ENCODE measurements at places on chromosomes 13 and 19.

GRCh38 chr13:65088906-65089305, 2141.2 kb downstream of the PCDH9 start:
- no peak for DNase-seq

DNA sequence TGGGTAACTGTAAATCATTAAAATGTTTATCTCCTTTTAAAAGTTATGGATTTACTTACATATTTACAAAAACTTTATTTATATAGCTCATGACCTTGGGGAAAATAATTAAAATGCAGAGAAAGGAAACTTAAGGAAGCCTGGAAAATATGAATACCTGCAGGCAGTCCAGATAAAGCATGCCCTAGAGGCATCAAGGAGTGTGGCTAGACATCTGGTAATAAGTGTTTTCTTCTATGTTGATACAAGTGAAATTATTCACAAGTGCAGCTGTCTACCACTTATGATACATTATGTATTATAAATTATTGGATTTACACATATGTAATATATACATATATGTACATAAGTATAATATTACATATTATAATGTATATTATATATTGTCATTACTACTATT, 207.9 kb downstream of the LMO7 start:
- DNase-seq: no peak

GRCh38 chr13:102930566-102930965, 84.7 kb downstream of the ERCC5 start:
- DNase-seq: no peak

- DNase-seq: no peak
Observed at GRCh38 chr19:56917998-56918397, 77.5 kb upstream of the PEG3 start.

GRCh38 chr19:29404951-29405727, 120.7 kb upstream of the VSTM2B start:
- DNase-seq: no peak

GRCh38 chr13:80677227-80677626, 336.3 kb upstream of the SPRY2 start:
- no peak for DNase-seq

- DNase-seq: no peak
Observed at GRCh38 chr13:93430381-93430780, 203.8 kb downstream of the GPC6 start.

- no peak for DNase-seq
Observed at GRCh38 chr13:65264066-65264465, 1966.1 kb downstream of the PCDH9 start.

GRCh38 chr13:31322702-31323405, 123.1 kb downstream of the B3GLCT start:
- DNase-seq: no peak

GRCh38 chr13:31168166-31168565, 6.5 kb upstream of the HSPH1 start:
- DNase-seq: no peak

DNA sequence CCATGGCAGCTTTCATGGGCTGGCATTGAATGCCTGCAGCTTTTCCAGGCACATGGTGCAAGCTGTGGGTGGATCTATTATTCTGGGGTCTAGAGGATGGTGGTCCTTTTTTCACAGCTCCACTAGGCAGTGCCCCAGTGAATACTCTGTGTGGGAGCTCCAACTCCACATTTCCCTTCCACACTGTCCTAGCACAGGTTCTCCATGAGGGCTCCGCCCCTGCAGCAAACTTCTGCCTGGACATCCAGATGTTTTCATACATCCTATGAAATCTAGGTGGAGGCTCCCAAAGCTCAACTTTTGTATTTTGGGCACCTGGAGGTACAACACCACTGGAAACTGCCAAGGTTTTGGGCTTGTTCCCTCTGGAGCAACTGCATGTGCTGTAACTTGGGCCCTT, 450.6 kb downstream of the LMO7 start:
- DNase-seq: no peak

- DNase-seq: no peak
Observed at GRCh38 chr13:100182900-100183490, 94.1 kb downstream of the PCCA start.

DNA sequence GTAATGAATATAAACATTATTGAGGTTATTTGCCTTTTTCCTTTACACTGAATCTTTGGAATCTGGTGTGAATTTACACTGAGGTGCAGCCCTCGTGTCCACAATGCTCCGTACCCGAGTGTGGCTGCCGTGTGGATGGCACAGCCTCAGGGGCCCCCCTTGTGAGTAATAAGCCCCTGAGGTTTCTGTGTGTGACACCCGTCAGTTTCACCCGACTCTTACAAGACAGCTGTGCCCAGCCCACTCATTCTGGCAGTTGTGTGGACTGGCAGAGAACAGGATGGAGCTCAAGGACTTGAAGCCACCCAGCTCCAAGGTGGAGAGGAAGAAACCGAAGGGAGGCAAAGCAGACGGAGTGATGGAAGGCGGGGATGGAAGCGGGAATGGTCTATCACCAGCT, 7.8 kb downstream of the PROZ start:
- no peak for DNase-seq

DNA sequence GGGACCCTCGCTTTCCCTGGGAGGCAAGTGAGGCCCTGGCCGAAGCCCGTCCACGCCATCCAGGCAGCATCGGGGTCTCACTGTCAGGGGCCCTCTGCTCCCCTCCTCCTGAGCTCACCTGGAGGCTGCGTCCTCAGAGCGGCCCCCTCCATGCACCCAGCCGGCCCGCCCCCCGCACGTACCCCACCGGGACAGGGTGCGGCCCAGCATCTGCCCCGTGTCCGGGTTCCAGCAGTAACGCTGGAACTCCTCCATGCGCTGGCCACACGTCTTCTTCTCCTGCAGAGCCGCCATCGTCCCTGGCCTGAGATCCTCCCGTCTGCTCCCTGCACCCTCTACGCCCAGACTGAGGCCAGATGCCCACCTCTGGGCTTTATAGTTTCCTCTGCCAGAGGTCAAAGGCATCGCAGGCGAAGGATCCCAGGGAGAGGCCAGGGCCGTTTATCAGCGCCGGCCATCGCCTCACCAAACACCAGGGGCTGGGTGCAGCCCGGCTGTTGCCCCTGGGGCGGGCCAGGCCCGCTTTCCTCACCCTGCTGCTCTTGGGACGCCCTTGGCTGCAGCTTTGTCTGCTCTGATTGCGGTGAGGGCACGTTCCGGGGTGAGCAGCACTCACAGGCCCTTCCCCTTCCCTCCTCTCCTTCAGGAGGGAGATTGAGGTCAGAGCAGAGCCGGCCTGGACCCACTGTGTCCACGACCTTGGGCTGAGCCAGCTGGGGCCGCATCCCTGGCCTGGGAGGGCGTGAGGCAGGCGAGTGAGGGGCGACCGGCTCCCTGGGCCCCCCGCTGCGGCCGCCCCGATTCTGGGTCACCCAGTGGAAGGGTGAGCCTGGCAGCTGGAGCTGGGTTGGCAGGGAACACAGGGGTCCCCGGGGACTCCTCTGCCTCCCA, at the start of gene ATP4B:
Gene ATP4B (minus strand): TSS at position 348 of the 891 bp plus-strand sequence. CDS start 54 bp downstream, at position 294.
- no peak for DNase-seq
